ENCODE measurements at places on chromosomes 5 and 9.

DNA sequence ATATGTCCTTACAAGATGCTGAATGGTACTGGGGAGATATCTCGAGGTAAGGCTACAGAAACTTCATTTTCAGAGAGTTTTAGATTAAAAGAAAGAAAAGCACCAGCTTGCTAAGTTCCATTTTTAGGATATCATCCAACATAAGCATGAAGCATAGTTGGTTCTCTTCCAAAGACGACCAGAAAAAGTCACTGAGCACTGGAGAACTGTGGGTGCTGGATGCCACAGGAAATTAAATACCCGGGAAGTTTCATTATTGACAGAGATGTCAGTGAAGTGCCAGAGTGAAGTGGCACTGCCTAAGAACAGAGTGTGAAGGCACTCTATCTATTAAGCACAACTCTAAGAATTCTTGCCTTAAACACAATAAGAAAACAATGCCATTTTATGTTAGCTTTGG, 76.8 kb downstream of the PIK3R1 start:
- no peak for DNase-seq

- no peak for DNase-seq
Measured at GRCh38 chr5:9196403-9197227, 349.3 kb downstream of the SEMA5A start.

DNA sequence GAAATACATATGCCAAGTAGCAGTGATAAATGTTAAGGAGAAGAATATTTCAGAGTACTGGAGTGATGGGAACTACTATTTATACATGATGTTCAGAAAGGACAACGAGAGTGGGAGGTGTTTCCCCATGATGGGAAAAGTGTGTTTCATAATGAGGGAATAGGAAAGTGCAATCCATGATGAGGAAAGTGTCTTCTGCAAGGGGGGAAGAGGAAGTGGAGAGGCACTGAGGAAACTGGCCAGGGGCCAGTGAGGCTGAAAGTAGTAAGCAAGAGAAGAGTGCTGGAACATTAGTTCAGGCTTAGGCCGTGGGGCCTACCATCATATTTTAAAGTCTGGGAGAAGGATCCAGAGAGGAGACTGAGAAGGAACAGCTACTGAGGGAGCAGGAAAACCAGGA, 327.2 kb downstream of the SLF1 start:
- DNase-seq = no peak

GRCh38 chr5:161934486-161934885, 86.6 kb downstream of the GABRA1 start:
- DNase-seq = no peak

DNA sequence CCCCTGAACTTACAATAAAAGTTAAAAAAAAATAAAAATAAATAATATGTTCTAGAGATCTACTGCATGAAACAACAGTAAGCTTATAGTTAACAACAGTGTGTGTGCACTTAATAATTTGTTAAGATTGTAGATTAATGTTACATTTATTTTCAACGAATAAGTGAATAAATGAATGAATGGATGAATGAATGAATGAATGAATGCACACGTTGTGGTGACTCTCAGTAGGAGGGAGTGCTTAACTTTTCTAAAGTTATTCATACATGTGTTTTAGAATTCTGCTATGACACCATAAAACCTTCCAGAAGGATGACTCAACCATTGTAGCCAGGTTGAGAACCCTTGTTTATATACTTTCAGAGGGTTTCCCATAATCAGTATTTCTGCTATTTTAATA, 1269.4 kb upstream of the CDH6 start:
- DNase-seq = no peak

Measured in COLO829 (cell line).